ENCODE measurements at places on chromosomes 3 and 15.

DNA sequence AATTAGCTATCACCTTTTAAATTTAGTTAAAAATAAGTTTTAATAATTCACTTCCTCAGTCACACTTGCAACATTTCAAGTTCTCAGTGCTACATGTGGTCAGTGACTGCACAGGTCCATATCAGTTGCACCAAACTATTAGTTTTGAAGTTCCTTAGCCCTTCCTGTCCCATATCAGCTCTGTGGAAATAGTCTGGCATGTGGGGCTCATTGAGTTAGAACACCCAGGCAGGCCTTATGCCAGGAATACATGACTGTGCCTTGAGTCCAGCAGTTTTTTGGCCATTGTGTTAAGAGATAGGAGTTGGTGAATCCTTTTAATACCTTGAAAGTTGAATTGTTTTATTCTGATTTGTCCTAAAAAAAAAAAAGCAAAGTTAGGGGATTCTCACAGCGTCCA lies 153.7 kb upstream of the BFSP2 start:
- no peak for DNase-seq

GRCh38 chr3:38878646-38879045 lies 62.6 kb upstream of the SCN10A start:
- DNase-seq: no peak

GRCh38 chr3:38497031-38497430 lies 891 bp downstream of the EXOG start:
- no peak for DNase-seq

DNA sequence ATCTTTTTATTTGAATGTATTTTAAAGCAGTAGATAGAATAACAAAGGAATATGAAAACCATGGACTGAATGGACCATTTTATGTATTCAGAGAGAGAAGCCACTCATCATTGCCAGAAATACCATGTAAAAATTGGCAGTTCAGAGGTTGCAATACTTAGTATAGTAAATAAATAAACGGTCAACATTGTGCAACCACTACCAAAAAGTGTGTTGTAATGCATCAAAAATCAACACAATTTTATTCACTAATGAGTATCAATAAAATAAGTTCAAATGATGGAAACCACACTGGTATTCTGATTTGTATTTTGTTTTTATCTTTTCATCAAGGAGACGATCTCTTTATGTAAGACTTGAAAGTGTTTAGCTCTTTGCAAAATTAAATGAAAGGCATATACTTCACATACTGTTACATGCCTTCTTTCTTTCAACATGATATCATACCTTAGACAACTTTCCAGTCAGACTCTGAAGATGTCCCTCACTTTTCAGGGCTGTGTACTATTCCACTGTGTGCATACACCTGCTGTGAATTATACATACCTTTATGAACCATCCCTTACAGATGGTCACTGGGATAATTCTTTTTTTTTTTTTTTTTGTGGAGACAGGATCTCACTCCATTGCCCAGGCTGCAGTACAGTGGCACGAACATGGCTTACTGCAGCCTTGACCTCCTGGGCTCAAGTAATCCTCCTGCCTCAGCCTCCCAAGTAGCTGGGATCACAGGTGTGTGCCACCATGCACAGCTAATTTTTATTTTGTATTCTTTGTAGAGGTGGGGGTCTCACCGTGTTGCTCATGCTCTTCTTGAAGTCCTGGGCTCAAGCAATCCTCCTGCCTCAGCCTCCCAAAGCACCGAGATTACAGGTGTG lies 40.3 kb downstream of the CCK start:
- DNase-seq: no peak

DNA sequence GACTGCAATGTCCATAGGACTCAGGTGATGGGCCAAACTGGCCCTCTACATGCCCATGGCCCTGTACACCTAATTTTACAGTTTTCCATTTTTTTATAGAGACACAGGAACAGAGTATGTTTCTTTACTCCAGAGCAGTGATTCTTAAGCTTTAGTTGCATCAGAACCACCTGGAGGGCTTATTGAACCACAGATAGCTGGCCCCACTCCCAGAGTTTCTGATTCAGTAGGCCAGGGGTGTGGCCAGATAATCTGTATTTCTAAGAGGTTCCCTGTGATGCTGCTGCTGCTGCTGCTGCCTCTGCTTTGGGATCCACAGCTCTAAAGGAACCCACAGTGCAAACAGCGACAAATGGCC lies 5.1 kb downstream of the RBP1 start:
- no peak for DNase-seq

DNA sequence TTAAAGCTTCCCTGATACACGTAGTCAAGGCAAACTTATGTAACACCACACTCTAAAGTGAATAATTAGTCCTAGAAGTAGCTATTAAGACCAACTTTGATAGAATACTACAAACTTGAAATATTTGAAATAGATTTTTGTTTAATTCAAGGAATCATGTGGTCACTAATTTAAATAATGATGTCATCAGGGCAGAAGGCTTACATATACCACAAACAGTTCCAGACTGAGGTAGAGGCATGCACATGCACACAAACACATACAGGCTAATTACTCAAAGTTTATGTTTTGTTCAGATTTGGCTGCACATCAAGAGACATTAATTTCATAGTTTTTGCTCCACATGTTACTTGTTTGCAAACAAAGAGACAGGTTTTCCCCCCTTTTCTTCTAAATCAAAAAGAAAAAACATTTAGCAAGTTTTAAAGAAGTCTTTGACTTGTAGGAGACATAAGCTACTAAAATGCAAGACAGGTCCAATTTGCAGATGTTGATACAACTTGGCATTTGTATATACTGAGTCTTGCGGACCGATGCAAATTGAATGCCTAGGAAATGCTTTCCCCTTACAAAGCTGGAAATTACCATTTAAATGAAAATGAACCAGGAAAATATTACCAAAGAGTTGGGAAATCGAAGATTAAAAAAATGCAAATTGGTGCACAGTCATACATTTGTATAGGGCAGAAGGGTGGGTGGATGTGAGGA lies 594.8 kb downstream of the MAGI1 start:
- DNase-seq: no peak

DNA sequence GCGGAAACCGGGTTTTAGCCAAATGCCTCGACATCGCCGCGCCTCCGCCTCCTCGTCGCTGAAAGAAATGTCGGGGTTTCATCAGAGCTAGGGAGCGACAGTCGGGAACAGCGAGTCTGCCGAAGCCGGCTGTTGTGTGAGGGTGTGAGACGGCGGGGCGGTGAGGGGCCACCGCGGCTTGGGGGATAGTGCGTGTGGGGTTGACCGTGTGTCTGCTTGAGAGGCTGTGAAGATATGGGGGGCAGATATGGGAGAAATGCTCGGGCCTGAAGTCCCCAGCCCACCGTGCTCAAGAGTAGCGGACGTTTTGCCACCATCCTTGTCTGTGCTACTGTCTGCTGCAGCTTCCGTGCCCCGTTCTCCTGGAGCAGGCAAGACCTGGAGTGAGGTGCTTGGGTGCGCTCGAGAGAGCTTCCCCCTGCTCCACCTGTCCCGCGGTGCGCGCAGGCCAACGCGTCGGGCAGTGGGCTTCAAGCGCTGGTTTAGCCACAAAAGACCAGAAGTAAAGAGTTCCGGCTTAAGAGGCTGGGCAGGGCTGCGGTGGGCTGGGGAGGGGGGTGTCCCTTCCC lies 716 bp upstream of the ISLR2 start:
- DNase-seq: no peak

GRCh38 chr15:89068325-89068784 lies 19.9 kb upstream of the ABHD2 start:
- no peak for DNase-seq

DNA sequence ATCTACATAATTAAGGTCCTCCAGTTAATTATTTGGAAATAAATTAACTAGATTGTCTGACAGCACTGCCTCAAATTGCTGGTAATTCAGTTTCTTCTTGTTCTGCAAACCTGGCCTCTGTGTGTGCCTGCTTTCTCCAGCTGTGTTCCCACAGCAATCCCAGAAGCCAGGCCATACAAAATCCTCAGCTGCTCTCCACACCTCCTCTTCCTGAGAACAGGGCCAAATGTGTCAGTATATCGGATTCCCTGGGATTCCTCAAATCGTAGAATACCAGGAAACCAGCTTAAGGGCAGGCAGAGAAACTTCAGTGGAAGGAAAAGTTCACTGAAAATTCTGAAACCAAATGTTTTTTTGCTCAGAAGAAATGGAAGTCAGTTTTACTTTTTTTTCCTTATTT lies 261.4 kb downstream of the ZMAT3 start:
- no peak for DNase-seq

- no peak for DNase-seq
These were observed 8.6 kb downstream of the PLA2G4E start for GRCh38 chr15:42012241-42012640.

- DNase-seq: no peak
These were observed 30.9 kb upstream of the PYDC2 start for GRCh38 chr3:191430103-191430502.

GRCh38 chr3:169116056-169116693 lies 547.3 kb downstream of the MECOM start:
- no peak for DNase-seq

DNA sequence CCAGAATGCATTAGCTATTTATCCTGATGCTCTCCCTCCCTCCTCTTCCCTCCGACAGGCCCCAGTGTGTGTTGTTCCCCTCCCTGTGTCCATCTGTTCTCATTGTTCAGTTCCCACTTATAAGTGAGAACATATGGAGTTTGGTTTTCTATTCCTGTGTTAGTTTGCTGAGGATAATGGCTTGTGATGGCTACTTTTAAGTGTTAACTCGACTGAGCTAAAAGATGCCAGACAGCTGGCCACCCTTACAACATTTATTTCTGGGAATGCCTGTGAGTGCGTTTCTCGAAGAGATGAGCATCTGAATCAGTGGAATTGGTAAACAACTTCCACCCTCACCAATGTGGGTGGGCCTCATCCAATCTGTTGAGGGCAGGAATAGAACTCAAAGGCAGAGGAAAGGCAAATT lies 24.7 kb upstream of the TM2D3 start:
- DNase-seq: no peak
